ENCODE measurements at places on chromosomes 13 and 19.

DNA sequence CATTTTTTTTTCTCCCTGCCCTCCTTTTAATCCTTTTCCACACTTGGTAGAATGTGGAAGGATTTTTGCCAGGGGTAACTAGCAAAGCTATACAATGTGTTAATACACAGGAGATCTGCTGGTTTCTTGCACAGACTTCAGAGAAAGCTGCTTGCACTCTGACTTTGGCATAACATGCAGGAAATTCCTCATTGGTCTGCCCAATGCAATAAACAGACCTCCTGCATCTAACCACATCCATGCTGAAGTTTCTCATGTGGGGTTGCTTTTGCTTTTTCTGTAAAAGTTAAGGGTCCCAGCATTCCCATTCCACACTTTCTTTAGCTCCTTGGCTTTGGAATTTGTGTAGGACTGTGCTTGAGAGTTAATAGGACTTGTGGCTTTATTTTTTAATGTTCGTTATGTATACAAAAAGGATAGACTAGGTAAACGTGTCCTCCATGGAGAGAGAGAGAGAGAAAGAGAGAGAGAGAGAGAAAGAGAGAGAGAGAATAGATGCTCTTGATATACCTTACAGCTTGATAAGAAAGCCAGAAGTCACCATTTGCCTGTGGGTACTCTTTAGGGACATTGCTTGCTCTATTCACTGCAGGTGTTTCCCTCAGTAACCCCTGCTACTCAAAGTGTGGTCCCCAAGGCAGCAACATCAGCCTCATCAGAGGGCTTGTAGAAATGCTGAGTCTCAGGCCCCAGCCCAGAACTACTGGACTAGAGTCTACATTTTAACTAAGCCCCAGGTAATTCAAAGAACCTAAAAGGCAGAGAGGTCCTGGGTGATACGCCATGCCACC is 170.5 kb downstream of the SHISA2 start:
- DNase-seq = no peak

DNA sequence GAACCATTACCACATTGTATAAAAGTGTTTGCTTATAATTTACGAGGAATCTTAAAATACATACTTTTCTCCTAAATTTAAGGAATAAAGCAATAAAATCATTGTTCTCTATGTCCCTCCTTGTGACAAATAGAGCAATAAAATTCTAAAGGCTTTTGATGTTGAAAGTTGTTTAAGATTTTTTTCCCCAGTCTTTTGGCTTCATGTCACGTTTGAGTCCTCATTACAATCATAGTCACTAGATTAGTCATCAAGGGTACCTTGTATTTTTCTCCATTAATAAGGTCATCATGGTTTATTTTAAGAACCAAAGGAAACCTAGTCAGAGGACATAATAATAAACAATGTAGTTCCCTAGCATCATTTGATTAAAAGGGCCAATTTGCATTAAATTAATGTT is 3.2 kb downstream of the WBP4 start:
- peak; percentile 39 for DNase-seq

- no peak for DNase-seq
Observed at GRCh38 chr13:32585550-32586079, 637 bp upstream of the PDS5B start.

- DNase-seq = no peak
Observed at GRCh38 chr13:74005320-74006157, 128.7 kb downstream of the KLF12 start.

- no peak for DNase-seq
Observed at GRCh38 chr19:5182751-5183150, 157.9 kb downstream of the PTPRS start.

DNA sequence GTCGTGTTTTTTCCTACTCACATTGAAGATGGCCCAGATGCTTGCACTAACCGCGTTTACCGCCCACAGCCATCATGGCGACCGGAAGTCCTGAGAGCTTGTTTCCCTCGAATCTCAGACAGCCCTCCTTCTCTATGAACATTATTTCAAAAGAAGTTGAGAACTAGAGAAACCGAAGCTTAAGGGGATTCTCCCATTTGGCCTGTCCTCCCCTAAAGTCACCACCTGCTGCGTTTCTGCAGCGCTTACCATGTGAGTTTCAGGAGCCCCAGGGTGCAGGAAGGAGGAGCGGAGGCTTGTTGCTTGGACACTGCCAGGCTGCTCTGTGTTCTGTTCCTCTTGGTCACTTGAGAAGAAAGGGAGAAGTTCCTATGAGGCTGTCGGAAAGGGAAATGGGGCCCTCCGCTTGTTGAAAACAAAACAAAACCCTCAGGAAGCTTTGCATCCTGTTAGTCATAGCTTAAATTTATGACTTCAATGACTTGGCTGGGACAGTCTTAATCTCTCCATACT is 6.2 kb downstream of the CARD8 start:
- DNase-seq = no peak

GRCh38 chr13:37118016-37118415 is 12.6 kb upstream of the CSNK1A1L start:
- DNase-seq = no peak

GRCh38 chr13:32443111-32443510 is 15.2 kb upstream of the N4BP2L1 start:
- DNase-seq = no peak

- DNase-seq = no peak
Observed at GRCh38 chr19:18388100-18388959, 2.4 kb downstream of the GDF15 start.

DNA sequence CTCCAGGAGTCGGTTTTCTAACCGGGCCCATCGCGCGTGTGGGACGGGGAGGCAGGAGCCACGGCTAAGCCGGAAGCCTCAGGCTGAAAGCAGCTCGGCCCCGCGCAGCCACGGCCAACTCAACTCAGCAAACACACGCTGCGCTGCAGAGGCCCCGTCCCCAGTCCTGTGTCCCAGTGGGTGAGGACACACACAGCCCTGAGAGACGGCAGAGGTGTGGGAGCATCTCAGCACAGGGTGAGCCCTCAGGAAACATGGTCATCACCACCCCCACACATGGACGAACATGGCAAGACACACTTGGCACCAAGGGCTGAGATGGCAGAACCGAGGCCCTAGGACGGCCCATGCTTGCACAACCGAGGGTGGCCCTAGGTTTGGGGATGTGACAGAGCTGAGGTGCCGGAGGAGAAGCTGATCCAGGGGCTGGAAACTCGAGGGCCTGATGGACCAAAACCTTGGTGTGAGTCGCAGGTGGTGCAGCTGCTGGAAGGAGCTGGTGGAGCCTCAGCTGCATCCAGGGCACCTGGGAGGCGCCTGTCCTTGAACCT is 29.0 kb upstream of the C13orf46 start:
- no peak for DNase-seq

DNA sequence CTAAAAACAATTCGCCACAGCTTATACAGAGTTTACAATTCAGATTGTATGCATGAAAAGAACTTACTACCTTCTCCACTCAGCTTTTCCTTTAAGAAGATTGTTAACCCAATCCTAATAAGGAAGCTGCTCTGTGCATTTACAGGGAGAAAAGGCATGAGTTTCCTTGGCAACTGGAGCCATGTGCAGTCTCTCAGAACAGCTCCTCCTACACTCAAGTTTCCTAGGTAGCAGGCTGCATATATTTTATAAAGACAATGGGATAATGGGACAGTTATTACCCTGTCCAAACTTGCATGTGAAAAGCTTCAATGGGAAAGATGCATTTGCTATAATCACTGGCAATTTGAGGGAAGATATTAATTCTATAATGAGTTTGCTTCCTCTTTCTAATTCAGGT is 125.5 kb upstream of the TRPC4 start:
- DNase-seq = no peak

GRCh38 chr19:46748325-46749109 is 2.3 kb upstream of the STRN4 start:
- DNase-seq = no peak

DNA sequence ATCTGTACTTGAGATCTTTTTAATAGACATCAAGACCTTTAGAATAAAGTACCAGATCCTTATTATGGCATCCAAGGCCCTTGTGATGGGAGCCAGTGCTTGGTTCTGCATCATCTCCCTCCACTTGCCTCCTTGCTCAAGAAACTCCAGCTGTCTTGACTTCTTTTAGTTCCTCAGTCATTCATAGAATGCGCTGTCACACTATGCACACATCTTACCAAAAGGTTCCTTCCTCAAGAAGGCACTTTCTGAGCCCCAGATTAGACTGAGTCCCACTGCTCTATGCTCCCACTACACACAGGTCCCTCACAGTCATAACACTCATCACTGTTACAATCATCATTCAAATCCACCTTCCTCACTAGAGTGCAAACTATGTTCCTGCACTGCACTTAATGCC is 57.8 kb upstream of the ITM2B start:
- no peak for DNase-seq

DNA sequence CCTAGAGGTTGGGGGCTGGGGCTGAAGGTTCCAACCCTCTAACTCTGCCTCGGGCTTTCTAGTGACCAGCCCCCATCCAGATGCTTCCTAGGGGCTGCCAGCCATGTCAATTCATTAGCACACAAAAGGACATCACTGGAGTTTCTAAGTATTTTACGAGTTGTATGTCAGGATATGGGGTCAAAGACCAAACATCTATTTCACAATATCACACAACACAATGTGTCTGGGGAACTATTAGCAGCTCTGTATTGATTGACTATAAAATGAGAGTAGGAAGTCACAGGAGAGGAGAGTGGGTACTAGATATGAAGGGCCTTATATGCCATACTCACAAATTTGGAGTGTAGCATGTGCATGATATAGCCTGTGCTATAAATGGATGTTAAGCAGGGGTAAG is 42.1 kb downstream of the LPAR6 start:
- no peak for DNase-seq

- DNase-seq = no peak
Observed at GRCh38 chr13:94646904-94647303, 45.2 kb downstream of the GPR180 start.

DNA sequence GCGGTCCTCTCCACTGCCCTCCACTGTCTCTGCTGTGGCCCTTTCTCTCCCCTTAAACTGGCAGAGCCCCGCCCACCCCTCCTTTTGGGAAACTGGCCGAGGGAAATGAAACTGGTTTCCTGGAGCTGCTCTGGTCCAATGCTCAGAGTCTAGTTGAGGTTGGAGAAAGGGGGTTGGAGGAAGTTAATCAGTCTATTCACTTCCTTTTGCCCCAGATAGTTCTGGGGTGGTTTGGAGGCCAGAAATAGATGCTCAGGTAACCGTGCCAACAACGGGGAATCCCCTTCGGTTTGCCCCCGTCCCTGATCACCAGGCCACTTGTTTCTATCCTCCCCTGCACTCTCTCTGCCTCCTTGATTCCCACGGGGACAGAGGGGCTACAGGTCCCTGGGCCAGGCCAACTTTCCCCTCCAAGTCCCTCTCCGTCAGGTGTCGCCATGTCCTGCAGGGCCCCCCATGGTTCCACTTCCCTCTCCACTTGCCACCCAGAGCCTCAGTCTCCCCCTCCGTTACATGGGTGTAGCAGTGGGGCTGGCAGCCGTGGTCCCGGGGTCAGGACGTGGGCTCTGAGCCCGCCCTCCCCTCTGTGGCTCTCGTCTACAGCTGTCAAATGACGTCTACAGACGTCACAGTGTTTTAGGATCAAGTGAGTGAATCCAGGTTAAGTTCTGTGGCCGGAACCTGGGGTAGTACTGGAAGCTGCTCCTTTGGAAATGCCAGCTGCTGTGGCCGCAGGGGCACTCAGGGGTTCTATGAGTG is at the start of gene IL4I1:
Gene IL4I1, minus strand, starts transcription at position 25 of the 759 bp plus-strand sequence. CDS start 727 bp downstream, outside the sequence.
- DNase-seq = no peak

DNA sequence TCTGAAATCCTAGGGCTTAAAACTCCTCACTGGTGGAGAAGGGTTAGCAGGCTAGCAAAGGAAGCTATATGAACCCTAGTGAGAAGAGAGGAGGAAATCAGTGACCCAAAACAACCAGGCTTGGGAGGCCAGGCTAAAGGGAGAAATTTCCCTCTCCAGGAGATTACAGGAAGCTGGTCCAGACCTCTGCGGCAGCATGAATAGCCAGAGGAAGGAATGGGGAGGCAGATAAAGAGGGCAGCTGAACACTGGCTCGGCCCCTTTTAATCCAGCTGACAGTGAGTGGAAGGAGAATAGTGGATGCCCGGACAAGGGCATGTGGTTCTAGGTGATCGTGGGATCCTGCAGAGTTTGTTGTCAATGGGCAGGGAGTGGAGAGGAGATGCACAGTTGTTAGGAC is 130.6 kb downstream of the COG6 start:
- DNase-seq = no peak

- DNase-seq = peak; percentile 88
Observed at GRCh38 chr19:31223740-31224534, 125.3 kb downstream of the TSHZ3 start.

- DNase-seq = no peak
Observed at GRCh38 chr13:101634142-101634541, 181.7 kb downstream of the ITGBL1 start.

DNA sequence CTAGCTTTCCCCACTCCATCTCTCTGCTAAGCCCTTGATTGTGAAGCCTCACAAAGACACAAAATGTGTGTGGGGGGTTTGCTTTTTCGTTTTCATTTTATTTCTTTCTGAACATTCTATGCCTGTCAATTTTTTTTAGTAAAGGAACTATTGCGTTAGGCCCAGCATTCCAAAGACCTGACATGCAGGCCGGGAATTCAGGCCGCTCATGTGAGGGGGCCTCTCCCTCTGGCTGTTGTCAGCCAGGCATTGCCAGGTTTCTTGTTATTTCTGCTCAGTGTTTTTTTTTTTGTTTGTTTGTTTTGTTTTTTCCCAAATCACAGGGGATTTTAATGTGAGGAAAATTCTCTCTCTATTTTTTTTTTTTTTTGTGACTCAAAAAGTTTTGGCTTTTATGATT is 10.3 kb upstream of the MEDAG start:
- DNase-seq = peak; percentile 74

DNA sequence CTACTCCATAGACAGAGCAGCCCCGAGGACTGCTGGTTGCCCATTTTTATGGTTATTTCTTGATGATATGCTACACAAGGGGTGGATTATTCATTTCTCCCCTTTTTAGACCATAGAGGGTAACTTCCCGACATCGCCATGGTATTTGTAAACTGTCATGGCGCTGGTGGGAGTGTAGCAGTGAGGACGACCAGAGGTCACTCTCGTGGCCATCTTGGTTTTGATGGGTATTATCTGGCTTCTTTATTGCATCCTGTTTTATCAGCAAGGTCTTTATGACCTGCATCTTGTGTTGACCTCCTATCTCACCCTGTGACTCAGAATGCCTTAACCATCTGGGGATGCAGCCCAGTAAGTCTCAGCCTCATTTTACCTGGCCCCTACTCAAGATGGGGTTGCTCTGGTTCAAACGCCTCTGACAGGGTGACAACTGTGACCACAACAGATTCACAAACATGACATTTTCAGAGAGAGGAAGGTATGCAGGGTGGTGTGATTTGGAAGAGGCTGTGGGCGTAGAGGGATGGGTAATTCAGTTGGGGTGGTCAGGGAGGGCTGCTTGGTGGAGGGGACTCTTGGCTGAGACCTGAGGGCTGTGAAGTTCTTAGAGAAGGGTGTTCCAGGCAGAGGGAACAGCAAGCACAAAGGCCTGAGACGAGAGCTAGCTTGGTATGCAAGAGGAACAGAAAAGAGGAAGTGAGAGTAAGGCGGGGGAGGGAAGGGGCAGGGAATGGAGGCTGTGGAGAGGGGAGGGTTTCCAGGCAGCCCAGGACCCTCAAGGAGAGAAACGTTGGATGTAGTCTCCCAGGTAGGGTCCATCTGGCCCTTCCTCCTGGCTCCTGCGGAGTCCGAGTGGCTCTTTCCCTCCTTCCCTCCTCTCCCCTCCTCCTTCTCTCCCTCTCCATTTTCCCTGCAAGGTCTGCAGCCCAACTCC is 23.5 kb downstream of the FAM187B start:
- DNase-seq = no peak

Measured in AG09309 (cell line).